MM.1S (cell line): ENCODE measurements at places on chromosomes 2 and 18.

DNA sequence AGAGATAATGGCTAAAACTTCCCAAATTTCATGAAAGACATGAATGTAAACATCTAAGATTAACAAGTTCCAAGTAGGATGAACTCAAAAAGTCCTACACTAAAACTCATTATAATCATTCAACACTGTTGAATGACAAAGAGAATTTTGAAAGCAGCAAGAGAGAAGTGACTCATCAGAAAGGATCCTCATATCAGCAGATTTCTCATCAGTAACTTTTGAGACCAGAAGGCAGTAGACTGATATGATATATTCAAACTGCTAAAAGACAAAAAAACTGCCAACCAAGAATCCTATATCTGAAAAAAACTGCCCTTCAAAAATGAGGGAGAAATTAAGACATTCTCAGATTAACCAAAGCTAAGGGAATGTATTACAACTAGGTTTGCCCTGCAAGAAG, 130.6 kb upstream of the OTX1 start:
- DNase-seq, result no peak

DNA sequence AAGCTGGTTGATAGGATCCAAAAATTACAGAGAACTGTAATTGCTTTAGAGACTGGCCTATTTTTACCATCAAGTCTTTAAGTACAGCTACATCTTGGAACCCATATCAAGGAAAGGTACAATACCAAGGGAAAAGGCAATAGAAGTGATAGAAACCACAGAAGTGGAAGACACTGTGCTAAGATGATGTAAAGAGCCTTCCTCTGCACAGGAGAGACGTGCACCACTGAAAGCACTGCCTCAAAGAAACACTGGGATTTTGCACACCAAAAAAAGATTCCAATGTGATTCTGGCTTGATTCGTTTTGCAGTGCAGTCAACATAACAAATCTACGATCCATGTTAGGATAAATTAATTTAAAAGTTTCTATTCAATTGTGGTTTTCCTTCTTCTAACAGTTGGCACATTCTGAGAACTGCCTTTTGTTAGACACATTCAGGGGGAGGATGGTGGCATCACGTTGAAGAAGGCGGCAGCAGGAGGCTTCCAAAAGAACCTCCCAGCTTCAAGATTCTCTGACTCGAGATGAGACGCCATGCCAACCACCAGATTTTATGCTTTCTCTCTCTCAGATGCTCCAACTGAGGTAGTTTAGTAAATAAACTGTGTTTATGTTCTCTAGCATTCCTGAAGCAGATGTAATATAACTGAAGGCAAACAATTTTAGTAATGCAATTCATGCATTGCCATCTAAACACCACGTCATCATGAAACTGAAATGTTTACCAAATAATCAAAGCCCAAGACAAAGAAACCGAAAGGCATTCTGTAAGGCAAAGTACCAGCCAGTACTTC, 102.9 kb downstream of the BCL2 start:
- DNase-seq, result peak; percentile 66

DNA sequence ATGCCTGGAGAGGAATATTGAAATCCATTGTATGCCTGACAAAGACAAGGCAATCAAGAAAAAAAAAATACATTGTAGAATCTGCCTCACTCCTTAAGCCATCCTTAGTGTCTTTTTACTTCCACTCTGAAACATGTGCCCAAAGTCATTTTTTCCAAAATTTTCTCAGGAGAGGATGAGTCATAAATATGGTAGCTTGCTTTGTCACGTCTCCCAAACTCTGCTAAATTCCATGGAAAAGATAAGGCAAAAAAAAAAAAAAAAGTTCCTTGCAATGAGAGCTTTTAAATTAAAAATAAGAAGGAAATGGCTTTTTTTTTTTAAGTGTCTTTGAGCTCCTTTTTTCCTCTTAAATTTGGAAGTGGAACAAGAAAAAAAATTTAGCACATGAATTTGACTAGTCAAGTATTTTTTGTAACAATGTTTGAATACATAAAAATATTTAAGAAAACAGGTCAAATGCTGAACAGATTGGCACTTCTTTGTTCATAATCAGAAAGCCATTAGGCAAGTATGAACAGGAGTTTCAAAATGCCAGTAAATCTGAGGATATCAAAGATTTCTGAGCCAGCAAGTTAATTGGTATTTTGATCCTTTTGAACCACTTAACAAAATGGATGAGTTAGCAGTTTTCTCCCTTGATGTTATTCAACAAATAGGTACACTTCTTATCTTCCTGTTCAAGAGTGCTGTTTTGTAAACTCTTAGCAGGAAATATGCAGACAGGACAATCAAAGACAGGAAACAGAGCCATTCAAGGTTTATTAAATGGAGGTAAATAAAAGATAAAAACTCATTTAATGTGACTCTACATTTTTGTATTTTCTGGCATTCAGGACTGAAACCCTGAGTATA, 247.3 kb upstream of the SP5 start:
- peak; percentile 17 for DNase-seq

DNA sequence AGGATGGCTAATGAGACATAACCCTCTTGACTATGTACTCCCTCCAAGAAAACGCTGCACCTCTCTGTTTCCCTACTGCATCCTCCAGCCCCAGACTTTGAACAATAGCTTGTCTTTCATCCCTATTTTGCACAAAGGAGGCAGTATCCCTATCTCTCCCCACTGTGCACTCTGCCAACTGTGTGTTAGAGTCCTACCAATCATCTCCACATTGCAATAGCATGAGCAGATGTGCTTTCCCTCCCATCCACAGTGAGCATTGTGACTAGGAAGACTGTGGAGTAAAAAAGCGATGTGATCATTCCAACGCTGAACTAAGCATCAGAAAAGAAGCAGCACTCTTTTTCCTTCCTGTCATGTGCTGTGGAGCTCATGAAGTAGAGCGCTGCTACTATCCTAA, 206.3 kb upstream of the GULP1 start:
- DNase-seq, result no peak

GRCh38 chr2:67773851-67774250, 289.0 kb downstream of the C1D start:
- DNase-seq, result no peak

DNA sequence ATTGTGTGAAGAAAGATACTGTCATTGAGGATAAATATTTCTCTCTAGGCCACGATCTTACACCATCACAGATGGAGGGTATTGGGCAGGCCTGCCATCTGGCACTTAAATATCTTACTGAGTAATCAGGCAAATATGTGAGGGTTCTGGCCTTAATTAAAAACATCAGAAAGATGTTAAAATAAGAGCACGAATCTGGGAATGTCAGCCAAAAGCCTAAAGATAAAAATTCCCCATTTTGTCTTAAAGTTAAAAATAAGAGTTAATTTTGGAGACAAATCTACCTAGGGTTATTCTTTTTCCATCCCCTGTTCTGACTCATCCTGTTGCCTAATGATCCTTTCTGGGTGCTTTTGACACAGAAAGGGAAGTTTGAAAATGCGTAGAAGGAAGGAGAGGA, 121.0 kb downstream of the SUCLG1 start:
- DNase-seq, result no peak

- DNase-seq, result no peak
These were observed 84.2 kb downstream of the DOK6 start for GRCh38 chr18:69484699-69485396.

GRCh38 chr2:170845343-170845742, 28.7 kb downstream of the GAD1 start:
- no peak for DNase-seq

DNA sequence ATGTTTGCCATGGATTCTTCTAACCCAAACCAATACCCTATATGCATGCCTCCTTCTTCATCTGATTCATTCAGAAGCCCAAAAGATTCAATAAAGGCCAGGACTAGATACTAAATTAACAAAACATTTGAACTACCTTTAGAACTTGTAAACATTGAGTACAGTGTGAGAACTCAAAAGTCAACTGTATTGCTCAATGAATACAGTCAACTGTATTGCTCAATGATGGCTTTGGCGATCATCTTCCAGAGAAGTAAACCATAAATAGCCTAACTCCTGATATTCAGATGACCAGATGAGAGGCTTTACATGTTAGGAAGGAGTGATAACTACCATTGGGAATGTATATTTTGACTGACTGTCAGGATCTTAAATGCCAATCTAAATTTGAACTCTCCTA, 206.5 kb upstream of the ITGA4 start:
- DNase-seq, result no peak

DNA sequence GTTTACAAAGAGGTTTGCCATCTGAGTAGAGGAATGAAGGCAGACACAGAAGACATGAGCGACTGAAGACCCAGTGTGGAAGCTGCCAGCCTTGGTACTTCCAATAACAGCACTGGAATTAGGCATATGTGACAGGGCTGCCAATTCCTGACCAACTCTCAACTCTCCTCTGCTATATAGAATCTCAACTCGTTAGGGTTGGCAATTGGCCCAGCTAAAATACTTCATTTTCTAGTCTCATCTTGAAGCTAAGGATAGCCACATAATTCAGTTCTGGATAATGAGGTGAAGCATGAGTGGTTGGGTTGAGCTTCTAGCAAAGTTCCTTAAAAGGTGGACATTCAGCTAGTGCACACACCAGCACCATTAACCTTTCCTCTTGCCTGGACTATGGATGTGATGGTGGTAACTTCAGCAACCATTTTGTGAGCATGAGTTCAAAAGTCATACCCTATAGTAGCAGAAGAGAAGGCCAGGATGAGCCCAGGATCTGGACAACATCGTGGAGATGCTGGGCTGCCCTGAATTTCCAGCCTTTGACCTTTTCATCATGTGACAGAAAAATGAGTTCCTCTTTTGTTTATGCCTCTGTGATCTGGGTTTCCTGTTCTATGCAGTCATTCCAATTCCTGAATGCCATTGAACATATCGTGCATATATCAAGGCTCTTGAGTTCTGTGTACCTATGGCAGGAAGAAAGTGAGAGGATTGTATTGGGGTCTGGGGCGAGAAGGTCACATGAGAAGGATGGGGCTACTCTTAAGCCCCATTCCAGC, 68.1 kb upstream of the HAAO start:
- no peak for DNase-seq

DNA sequence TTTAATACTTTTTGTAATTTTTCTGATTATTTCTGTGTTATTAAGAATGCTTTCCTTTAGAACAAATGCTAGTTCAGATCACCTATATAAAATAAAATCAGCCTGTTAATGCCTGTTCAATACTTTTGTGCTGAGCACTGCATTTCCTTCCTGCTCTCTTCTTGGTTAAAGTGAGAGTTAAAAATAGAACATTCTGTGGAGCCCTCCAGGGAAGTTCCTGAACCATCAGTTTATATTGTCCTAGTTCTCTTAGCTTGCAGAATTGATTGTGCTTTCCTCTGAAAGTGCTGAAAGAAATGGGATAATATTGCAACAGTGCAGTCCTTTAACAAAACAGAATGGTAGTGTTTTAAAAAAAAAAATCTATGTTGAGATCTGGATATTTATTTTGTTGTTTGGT, 74.6 kb upstream of the UBXN4 start:
- no peak for DNase-seq

- peak; percentile 82 for DNase-seq
These were observed 34.5 kb upstream of the L3MBTL4 start for GRCh38 chr18:6449213-6449612.

GRCh38 chr2:148796735-148797512, 78.1 kb upstream of the KIF5C start:
- DNase-seq, result no peak

DNA sequence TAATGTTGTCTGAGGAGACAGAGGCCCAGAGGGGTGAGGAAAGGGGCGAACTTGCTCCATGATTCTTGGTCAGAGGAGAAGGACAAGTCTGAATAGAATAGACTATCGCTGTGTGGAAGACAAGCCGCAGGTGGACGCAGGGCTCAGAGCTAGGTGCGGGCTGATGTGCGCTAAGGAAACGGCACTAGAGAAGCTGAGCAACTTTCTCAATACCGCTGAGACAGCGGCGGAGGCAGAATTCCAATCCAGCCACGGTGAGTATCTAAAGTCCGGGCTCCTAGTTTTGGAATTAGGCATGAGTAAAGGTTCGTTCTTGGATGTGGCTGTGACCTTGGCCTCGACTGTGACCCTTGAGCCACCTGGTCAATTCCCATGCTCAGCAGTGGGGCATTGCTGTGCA, 47.8 kb downstream of the CAPN13 start:
- no peak for DNase-seq

DNA sequence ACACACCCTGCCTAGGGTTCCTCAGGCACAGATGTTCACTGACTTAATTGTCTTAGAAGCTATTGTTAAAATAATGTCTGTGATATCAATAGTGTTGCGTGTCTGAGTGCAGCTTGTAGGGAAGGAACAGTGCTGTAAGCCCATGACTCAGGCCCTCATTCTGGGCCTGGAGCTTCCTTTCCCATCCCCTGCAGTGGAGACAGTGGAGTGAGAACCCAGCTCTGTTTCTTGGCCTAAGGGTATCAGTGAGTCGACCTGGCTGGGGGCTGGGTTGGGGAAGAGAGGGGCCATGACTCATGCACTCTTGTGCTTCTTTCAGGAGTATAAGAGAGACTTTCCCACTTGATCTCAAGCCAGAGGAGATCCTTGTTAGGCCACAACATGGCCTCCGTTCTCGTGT, 106.8 kb downstream of the HRH4 start:
- no peak for DNase-seq

DNA sequence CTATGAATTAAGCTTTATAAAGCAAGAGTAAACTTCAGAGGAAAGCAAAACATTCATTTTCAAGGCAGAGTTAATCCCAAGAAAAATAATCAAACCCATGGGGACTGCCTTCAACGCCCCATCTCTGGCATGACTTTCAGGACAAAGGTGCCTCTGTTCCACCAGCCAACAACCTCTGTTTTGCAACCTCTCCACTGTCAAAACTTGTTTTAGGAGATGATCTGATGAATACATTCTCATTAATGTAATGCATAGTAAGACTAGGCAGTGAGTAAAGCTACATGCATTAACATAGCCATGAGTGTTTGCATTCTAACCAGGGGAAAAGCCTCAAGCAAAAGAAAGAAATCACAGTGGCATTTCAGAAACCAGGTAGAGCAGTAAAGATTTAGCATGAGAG, 357.0 kb downstream of the FBXO15 start:
- DNase-seq, result no peak

- DNase-seq, result peak; percentile 56
These were observed 1.6 kb upstream of the DNER start for GRCh38 chr2:229715895-229716507.

DNA sequence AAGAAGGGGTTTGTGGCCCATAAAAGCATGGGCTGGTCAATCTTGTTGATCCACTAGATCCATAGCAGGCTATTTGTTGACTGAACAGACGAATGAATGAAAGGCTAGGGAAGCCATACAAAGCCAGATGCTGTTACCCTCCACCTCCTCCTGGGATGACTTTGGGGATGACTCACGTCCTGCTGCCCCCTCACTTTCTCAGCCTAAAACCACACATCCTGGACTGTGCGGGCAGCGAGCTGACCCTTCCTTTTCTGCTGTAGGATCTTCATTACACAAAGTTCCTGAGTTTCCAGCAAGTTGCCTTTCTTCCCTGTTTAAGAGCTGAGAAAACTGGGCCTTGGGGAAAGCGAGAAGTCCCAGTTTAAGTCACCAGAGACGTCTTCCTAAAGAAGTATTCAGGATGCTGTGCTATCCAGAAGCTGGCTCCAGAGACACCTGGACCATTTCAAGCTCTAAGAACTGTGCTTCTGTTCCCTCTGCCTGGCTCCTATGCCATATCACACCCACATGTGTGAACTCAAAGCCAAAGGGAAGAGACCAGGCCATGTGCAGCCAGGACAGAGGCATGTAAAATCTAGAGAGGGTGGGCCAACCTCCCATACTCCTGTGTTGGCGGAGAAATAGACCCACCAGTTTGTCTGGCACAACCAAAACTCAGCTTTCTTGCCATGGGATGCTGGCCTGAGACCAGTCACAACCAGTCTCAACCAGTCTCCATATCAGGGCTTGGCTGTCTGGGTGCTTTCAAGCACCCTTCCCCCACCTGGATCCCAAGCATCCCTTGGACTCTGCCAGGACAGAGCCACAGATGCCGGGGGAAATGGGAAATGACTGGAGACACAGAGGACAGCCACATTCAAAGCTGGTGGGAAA, 4.7 kb upstream of the SLC20A1 start:
- no peak for DNase-seq
